ENCODE measurements at places on chromosomes 6 and 20.
A peak's percentile ranks its signal among the peaks of the same experiment; 100 is the strongest.

DNA sequence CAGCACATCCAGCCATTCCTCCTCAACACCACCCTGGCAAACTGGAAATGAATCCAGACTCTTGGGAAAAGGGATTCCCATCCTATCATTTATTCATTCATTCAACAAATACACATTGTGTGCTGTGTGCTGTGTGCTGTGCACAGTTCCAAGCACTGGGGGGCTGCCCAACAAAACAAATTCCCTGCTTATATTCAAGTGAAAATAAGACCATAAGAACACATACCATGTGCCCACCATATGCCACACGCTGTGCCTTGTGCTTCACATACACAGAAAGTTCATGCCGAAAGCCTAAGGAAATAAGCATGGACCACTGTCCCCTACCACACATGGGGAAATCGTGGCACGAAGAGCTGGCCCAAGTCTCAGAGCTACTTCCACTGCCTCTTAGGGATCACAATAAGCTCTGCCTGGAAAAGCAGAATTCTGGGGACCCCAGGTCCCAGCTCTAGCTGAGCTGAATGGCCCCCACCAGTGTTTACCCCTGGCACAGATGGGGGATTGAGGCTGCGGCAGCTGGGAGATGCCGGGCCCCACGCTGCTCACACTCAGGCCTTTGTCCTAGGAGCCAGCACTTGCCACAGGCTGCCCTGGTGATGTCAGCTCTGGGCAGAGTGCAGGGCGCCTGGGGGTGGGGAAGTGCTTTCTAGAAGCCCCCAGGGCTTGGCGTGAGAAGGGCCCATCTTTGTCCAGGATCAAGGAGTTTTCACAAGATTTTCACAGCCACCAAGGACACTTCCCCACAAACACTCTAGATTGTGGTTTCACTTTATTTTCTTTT lies 99.6 kb downstream of the PREX1 start:
- DNase-seq, result no peak

DNA sequence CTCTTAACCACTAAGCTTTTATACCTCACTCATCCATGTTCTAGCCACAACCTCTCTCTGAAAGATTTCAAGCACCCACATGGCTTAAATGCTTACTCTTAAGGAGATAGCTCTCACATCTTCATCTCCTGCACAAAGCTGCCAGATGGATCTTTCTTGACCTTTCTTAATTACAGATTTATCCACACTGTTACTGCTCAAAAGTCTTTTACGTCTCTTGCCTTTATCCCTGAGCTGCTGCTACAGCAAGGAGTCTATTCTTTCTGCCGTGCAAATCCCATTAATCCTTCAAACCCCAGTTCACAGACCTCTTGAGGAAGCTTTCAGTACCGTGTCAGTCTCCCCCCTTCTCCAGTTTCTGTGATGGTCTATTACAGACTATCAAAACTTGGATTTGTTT lies 54.6 kb downstream of the B4GALT5 start:
- DNase-seq, result no peak

GRCh38 chr6:108562503-108562993 lies 1.8 kb downstream of the FOXO3 start:
- no peak for DNase-seq

DNA sequence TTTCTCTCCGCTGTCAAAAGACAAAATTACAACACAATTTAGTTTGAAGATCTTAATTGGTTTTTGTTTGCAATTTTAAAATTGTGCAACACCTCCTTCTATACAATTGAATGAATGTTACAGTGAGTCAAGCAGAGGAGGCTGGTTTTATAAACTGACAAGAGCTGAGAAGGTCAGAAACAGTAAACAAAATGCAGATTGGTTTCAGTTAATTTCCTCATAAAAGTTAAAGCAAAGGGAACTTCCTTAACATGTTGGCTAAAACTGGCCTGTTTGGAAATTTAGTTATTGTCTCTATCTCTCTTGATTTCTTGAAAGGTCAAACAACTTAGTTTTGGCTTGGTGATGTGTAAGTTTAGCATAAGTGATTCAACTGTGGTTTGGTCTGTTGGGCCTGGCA lies 22.2 kb downstream of the KHDC1L start:
- no peak for DNase-seq

- no peak for DNase-seq
Observed at GRCh38 chr6:142702501-142703460, 242.2 kb downstream of the HIVEP2 start.

- no peak for DNase-seq
Observed at GRCh38 chr6:163940705-163941623, 526.4 kb downstream of the QKI start.

DNA sequence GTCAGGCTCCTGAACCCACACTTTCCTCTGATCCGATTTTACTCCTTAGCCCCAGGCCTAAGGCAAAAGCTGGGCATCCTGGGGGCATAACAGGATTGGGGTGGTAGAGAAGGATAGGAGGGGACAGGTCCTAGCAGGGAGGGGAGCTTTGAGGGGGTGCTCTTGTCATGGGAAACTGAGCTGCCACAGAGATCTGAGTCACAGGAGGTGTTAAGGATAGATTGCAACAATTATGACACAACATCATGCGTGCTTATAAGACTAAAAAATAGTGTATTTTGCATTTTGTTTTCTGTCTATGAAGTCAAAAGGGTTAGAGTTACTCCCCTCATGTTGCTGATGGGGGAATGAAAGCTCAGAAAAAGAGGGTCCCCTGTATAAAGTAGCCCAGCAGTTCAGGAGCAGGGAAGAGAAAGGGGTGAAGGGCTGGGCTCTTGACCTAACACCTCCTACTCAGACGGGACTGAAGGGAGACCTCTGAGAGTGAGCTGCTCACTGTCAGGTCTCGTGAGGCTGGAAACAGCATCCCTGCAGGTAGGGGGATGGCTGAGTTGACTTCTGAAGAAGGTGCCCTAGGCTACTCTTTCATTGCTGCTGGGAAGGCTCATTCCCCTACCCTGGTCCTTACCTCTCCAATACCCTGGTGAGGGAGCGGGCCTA lies 2.0 kb downstream of the GLP1R start:
- DNase-seq, result no peak

DNA sequence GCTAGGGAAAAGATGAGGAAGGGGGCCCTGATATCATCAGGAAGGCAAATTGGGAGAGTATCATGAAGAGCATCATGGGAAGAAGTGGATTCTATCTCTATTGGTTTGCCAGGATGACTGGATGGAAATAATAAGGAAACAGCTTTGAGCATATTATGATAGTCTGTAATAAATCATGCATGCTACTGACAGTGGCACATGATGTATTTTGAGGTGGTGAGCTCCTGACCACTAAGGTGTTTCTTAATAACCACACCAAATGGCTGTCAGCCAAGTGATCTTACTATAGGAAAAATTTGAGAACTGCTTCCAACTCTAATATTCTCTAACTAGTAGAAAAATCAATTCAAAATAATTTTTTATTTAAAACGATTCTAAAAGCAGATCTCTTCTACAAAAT lies 548.4 kb upstream of the JAG1 start:
- DNase-seq, result no peak

GRCh38 chr6:43143235-43144128 lies 27.6 kb upstream of the SRF start:
- peak; percentile 75 for DNase-seq

DNA sequence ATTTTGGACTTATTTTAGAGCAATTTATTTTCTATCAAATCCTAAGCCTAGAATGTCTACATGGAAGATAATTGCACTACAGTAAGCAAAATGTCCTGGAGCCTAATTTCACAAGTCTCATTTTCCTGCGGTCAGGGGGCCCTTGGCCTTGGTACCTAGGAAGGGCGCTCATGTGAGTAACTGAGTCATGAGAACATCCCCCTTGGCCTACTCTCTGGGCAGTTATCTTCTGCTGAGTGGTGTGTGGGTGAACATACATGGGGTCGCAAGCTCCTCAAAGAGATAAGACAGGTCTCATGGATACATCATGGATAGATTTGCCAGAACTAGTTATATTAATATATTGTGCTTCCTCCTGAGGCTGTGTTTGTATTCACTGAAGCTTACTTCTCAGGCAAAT lies 211.2 kb upstream of the MARCKS start:
- no peak for DNase-seq

- DNase-seq, result no peak
Observed at GRCh38 chr6:75244063-75244584, 523 bp upstream of the COX7A2 start.

- no peak for DNase-seq
Observed at GRCh38 chr20:22623211-22623610, 38.8 kb upstream of the FOXA2 start.

DNA sequence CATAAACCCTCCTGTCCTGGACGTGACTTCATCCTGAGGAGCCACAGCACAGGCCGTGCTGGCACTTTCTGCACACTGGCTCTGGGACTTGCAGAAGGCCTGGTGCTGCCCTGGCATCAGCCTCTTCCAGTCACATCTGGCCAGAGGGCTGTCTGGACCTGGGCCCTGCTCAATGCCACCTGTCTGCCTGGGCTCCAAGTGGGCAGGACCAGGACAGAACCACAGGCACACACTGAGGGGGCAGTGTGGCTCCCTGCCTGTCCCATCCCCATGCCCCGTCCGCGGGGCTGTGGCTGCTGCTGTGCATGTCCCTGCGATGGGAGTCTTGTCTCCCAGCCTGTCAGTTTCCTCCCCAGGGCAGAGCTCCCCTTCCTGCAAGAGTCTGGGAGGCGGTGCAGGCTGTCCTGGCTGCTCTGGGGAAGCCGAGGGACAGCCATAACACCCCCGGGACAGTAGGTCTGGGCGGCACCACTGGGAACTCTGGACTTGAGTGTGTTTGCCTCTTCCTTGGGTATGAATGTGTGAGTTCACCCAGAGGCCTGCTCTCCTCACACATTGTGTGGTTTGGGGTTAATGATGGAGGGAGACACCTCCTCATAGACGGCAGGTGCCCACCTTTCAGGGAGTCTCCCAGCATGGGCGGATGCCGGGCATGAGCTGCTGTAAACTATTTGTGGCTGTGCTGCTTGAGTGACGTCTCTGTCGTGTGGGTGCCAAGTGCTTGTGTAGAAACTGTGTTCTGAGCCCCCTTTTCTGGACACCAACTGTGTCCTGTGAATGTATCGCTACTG lies 22.0 kb upstream of the PYGB start:
- DNase-seq, result no peak

GRCh38 chr6:2857580-2858337 lies 16.1 kb upstream of the SERPINB1 start:
- no peak for DNase-seq

DNA sequence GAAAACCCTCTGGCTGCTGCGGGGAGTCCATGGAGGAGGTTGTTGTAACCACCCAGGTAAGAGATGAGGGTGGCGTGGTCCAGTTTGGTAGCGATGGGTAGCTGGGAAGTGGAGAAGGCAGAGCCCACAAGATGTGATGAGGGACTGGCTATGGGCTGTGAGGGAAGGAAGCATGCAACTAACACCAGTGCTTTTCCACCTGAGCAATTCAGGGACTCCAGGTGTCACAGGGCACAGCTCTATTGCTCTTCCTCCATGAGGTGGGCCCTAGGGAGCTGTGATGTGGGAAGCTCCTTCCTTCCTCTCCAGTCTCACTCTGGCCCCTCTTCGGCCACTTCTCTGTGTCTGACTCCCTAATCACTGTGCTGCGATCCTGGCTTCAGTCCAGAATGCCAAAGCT lies 32.4 kb upstream of the TGM6 start:
- no peak for DNase-seq

DNA sequence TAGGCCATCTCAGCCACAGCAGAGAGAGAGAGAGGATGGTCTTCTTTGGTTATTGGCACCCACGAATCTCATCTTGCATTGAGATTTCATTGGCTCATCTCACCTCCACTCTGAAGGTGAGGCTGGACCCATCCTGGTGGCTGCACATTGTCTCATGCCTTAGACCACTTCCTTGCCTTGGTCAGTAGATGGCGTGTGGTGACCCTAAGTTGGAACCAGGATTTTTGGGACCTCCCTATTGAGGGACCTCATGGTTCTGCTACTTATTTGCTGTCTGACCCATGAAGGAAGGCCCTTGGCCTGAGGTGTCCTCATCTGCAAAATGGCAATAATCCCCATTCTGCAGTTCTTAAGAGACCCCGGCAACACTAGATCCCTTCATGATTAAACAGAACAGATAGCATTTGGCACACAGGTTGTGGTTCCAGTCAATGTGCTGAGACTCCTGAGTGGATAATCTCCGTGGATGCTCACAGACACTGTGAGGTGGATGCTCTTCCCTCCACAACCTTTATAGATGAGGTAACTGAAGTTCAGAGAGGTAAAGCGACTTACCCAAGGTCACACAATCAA lies 21.5 kb upstream of the AAR2 start:
- DNase-seq, result no peak

GRCh38 chr20:47334022-47334551 lies 22.4 kb downstream of the ZMYND8 start:
- no peak for DNase-seq

DNA sequence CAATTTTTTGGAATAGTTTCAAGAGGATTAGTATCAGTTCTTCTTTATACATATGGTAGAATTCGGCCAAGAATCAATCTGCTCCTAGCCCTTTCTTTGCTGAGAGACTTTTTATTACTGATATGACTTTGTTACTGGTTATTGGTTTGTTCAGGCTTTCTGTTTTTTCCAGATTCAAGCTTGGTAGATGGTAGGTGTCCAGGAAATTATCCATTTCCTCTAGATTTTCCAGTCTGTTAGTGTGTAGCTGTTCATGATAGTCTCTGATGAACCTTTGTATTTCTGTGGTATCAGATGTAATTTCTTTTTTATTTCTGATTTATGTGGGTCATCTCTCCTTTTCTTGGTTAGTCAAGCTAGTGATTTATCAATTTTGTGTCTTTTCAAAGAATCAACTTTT lies 167.6 kb downstream of the GMDS start:
- DNase-seq, result no peak

GRCh38 chr6:85416049-85416448 lies 33.8 kb upstream of the NT5E start:
- no peak for DNase-seq

- no peak for DNase-seq
Observed at GRCh38 chr6:52157301-52157941, 28.8 kb upstream of the IL17A start.

- DNase-seq, result no peak
Observed at GRCh38 chr20:34771680-34772081, 53.8 kb downstream of the NCOA6 start.

- DNase-seq, result no peak
Observed at GRCh38 chr6:138107078-138107751, at the start of gene PERP. PERP (minus strand) TSS chr6:138107419; CDS start chr6:138107340, 79 bp downstream.

DNA sequence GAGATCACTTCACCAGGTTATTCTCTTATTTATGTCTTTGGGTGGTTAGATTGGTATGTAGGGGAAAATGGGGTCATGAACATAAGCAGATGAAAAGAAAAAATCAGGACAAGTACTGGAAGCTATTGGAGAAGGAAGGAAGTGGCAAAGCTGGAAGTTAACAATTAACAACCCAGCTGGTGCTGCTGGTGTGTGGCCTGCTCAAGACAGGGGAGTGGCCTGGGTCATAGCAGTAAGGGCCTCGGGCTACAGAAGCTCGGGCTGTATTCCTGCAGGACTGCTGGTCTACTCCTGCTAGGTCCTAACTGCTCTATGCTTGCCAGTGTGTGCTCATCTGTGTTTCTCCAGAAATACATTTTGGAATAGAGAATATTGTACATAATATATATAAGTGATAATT lies 19.6 kb downstream of the MYLIP start:
- DNase-seq, result no peak

- no peak for DNase-seq
Observed at GRCh38 chr6:91386204-91386603, 799.3 kb upstream of the MAP3K7 start.

- DNase-seq, result no peak
Observed at GRCh38 chr6:15132167-15132566, 113.7 kb upstream of the JARID2 start.

- DNase-seq, result peak; percentile 80
Observed at GRCh38 chr6:27188885-27189418, 58.5 kb upstream of the PRSS16 start.

GRCh38 chr6:156350337-156350736 lies 426.8 kb upstream of the ARID1B start:
- no peak for DNase-seq

All from left renal pelvis (tissue), 4 donors.